Cardiac fibroblast (primary cell): ENCODE measurements at places on chromosomes 1 and 21.

DNA sequence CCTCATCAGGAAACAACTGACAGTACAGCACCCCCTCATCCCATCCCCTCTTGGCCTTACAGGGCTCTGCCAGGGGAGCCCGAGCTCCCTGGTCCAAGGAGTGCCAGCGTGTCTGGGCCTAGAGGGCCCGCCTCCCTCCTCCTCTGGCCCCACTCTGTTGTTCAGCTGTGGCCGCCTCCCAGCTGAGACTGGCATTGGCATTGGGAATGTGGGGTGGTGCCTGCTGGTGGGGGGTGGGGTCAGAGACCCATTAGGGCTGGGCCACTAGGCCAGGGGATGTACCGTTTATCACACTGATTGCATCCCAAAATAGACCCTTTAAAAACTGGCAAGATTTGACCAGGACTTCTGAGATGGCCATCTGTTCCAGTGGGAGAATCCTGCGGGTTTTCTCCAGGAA is 1.4 kb downstream of the LDLRAP1 start:
- DNase-seq, result peak; percentile 24

GRCh38 chr1:230875370-230875769 is 7.0 kb upstream of the C1orf198 start:
- DNase-seq, result no peak

- DNase-seq, result no peak
These were observed 2233.1 kb downstream of the MRPL39 start for GRCh38 chr21:23374155-23374554.

DNA sequence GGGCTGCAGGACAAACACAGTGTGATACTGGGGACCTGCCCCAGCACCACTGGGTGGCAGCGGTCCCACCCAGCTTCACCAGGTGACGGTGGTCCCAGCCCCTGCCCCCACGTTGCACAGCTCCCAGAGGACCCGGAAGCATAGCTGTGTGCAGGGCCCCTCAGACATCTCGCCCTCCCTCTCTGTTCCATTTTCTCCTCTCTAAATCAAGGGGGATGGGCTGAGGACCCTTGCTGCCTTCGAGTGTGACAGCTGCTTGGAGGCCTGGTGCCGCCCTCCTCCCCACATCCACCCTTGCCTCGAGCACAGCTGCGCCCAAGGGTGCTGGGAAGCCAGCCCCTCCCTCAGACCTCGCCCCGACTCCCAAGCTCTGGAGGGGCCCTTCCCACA is 16.1 kb upstream of the LRRC3 start:
- no peak for DNase-seq

- no peak for DNase-seq
These were observed 23.0 kb upstream of the SYT2 start for GRCh38 chr1:202733251-202733650.
